ENCODE measurements at places on chromosomes 12 and 14. TPM values are rescaled to one million over a fixed set of nuclear protein-coding genes. Genes with fewer than 3 reads are reported as not detected.

DNA sequence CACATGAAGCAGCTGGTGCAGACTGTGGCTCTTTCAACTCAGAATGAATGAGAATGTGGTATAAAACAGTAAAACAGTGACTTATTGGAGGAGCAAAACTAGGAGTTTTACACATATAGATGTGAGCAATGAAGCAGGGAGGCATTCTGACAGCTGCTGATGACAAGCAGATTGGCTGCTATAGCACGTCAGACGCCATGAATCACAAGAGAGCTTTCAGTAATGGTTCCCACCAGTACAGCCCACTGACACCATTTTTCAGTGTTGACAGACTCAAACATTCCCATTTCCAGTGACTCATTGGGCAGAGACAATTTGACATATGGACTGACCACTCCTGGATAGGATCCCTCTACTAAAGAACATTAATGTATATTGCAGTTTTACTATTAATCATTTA, 24.6 kb upstream of the FSCB start:
- H3K27ac ChIP-seq, result no peak overlapping the region
- H3K4me1 ChIP-seq, result no peaks in the 10 kb centered on the region
- no peaks in the 10 kb centered on the region for H3K36me3 ChIP-seq

DNA sequence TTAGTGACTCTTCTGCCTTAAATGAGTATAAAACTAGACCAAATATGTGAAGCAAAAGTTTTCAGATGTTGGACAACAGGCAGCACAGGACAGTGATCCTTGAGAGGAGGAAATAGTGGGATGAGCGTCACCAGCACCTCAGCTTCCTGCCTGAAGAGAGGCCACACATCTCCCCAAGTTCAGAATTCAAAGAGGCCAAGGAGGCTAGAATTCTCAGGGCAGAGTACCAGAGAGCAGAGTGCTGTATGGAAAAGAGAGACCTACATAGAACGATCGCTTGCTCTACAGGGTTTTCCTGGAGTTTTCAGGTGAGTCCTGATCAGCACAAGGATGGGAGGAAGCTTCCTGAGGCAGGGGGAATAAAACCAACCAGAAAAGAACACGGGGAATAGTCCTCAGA, 107.0 kb downstream of the PTPRR start:
- H3K4me3 ChIP-seq, result no peak overlapping the region
- no peaks in the 10 kb centered on the region for H3K4me1 ChIP-seq
- no peak overlapping the region for H3K27ac ChIP-seq
- no peaks in the 10 kb centered on the region for H3K27me3 ChIP-seq
- no peak for DNase-seq
- no peaks in the 10 kb centered on the region for H3K36me3 ChIP-seq

DNA sequence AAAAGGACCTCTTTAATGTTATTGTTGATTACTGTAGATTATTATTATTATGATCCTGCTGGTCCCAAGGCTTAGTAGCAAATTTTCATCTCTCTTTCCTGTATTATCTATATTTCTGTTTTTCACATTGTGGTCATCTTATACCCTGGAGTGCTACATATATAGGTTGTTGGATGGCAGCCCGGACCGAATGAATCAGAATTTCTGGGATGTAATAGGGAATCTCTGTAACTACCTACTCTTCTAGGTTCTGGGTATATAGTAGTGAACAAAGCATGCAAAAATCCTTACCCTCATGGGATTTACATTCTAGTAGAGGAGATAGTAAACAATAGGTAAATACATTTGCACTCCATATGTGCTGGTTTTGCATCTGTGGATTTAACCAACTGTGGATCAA, 31.4 kb downstream of the NUBPL start:
- H3K4me3 ChIP-seq, result no peak overlapping the region
- no peaks in the 10 kb centered on the region for H3K4me1 ChIP-seq
- DNase-seq, result no peak
- no peaks in the 10 kb centered on the region for H3K36me3 ChIP-seq
- H3K27me3 ChIP-seq, result no peaks in the 10 kb centered on the region

DNA sequence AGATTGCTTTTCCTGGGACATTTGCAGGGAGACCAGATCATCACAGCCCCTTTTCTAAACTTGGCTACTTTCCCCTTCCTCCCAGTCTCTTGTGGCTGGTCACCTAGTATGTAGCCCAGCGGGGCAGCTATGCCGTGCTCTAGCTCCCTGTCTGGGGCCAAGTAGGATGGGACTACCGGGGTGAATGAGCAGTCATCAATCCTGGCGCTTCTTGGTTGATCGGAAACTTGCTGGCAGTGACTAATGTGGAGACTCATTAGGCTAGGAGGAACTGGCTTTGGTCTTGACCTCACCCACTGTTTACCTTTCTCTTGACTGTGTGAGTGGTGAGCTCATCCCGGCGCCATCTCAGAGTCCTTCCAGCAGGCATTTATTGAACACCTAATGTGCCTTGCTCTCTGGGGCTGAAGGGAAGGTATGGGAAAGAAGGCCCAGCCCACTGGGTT, 15.9 kb downstream of the PLEKHG3 start:
- H3K27ac ChIP-seq, result no peak overlapping the region
- H3K4me1 ChIP-seq, result no peaks in the 10 kb centered on the region
- no peak for DNase-seq
- H3K4me3 ChIP-seq, result no peak overlapping the region
- no peaks in the 10 kb centered on the region for H3K36me3 ChIP-seq
- H3K27me3 ChIP-seq, result no peaks in the 10 kb centered on the region

GRCh38 chr12:48764521-48764920, 24.4 kb downstream of the ADCY6 start:
- DNase-seq, result no peak
- H3K4me3 ChIP-seq, result no peak overlapping the region
- peaks cover 10% of the 10 kb centered on the region for H3K4me1 ChIP-seq
- H3K27me3 ChIP-seq, result no peaks in the 10 kb centered on the region

DNA sequence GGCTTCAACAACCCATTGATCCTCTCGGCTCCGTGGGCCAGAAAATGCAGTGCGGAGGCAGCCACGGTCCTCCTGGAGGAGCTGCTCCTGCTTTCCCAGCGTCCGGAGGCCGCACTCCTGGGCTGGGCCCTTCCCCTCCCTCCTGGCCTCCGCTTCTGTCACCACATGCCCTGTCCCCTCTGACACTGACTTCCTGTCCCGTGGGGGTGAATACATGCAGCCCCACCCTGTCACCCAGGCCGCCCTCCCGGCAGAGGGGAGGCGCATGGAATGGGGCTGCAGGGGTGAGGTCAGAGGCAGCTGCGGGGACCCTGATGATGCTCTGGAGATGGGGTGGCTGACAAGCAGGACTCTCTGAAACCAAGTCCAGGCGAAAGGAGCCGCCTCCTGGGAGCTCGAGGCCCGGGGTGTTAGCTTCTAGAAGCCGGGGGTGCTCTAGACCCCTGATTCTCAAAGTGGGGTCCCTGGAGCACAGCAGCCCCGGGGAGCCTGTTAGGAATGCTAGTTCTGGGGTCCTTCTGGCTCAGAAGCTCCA, 32.2 kb downstream of the NOC4L start:
- H3K36me3 ChIP-seq, result no peaks in the 10 kb centered on the region
- DNase-seq, result no peak
- H3K4me3 ChIP-seq, result no peak overlapping the region
- H3K27me3 ChIP-seq, result no peaks in the 10 kb centered on the region
- peaks cover 12% of the 10 kb centered on the region for H3K4me1 ChIP-seq
- no peak overlapping the region for H3K27ac ChIP-seq

GRCh38 chr12:73106296-73106695, 834.1 kb downstream of the TRHDE start:
- no peaks in the 10 kb centered on the region for H3K27me3 ChIP-seq
- no peak overlapping the region for H3K27ac ChIP-seq
- no peaks in the 10 kb centered on the region for H3K36me3 ChIP-seq
- no peaks in the 10 kb centered on the region for H3K4me1 ChIP-seq

- peaks cover 15% of the 10 kb centered on the region for H3K4me1 ChIP-seq
- peak overlapping the region; percentile 94 for H3K27ac ChIP-seq
- no peaks in the 10 kb centered on the region for H3K27me3 ChIP-seq
- peak overlapping the region; percentile 77 for H3K4me3 ChIP-seq
These were observed 235 bp downstream of the RAB2B start for GRCh38 chr14:21476523-21476924.

GRCh38 chr12:57733928-57734327, 4.6 kb downstream of the AGAP2 start:
- no peak for DNase-seq
- H3K36me3 ChIP-seq, result no peaks in the 10 kb centered on the region
- peaks cover under 1% of the 10 kb centered on the region for H3K4me1 ChIP-seq
- H3K4me3 ChIP-seq, result no peak overlapping the region
- H3K27ac ChIP-seq, result no peak overlapping the region

- H3K4me3 ChIP-seq, result peak overlapping the region; percentile 0
- DNase-seq, result peak; percentile 61
- H3K4me1 ChIP-seq, result peaks cover 75% of the 10 kb centered on the region
- H3K36me3 ChIP-seq, result no peaks in the 10 kb centered on the region
- no peaks in the 10 kb centered on the region for H3K27me3 ChIP-seq
These were observed 28.2 kb downstream of the TRAF3 start for GRCh38 chr14:102805371-102805891.

- no peak overlapping the region for H3K4me3 ChIP-seq
- H3K4me1 ChIP-seq, result no peaks in the 10 kb centered on the region
- H3K36me3 ChIP-seq, result peaks cover 21% of the 10 kb centered on the region
- no peak overlapping the region for H3K27ac ChIP-seq
- H3K27me3 ChIP-seq, result no peaks in the 10 kb centered on the region
- no peak for DNase-seq
These were observed 21.1 kb upstream of the PITPNM2 start for GRCh38 chr12:123171967-123172366.

- no peak overlapping the region for H3K27ac ChIP-seq
- peaks cover 5% of the 10 kb centered on the region for H3K27me3 ChIP-seq
- H3K4me1 ChIP-seq, result no peaks in the 10 kb centered on the region
- DNase-seq, result no peak
These were observed 26.4 kb upstream of the GSC start for GRCh38 chr14:94796278-94796677.

- H3K4me3 ChIP-seq, result no peak overlapping the region
- H3K4me1 ChIP-seq, result peaks cover 28% of the 10 kb centered on the region
- no peaks in the 10 kb centered on the region for H3K27me3 ChIP-seq
- H3K36me3 ChIP-seq, result peaks cover 2% of the 10 kb centered on the region
- no peak overlapping the region for H3K27ac ChIP-seq
- no peak for DNase-seq
These were observed 128.5 kb downstream of the ETV6 start for GRCh38 chr12:11777962-11778361.

DNA sequence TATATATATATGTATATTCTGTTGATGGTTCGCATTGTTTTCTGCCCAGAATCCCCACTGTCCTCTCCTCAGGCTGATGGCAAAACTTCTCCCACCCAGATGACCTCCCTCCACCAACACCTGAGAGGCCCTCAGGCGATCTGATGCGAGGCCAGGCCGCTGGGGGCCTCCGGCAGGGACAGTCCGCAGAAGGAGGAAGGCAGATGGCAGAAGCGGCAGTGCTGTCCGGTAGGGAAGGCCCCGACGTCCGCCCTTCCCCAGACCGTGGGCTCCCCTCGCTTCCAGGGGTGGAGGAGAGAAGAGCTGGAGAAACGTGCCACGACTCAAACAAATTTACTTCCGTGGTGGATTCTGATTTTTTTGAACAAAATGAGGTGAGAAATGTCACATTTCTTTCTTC, 178.3 kb upstream of the RGS6 start:
- H3K27me3 ChIP-seq, result no peaks in the 10 kb centered on the region
- no peak overlapping the region for H3K4me3 ChIP-seq
- DNase-seq, result no peak
- no peak overlapping the region for H3K27ac ChIP-seq

GRCh38 chr14:77559381-77559780, 57.1 kb downstream of the SPTLC2 start:
- H3K4me1 ChIP-seq, result peaks cover 27% of the 10 kb centered on the region
- H3K27me3 ChIP-seq, result no peaks in the 10 kb centered on the region
- DNase-seq, result no peak
- H3K4me3 ChIP-seq, result no peak overlapping the region

GRCh38 chr14:91228112-91229004, 16.1 kb downstream of the GPR68 start:
- peak; percentile 71 for DNase-seq
- H3K4me1 ChIP-seq, result peaks cover 73% of the 10 kb centered on the region
- peaks cover 12% of the 10 kb centered on the region for H3K36me3 ChIP-seq

GRCh38 chr12:72365151-72365550, 93.0 kb downstream of the TRHDE start:
- H3K4me1 ChIP-seq, result no peaks in the 10 kb centered on the region
- H3K27ac ChIP-seq, result no peak overlapping the region
- H3K36me3 ChIP-seq, result no peaks in the 10 kb centered on the region
- H3K27me3 ChIP-seq, result no peaks in the 10 kb centered on the region
- no peak overlapping the region for H3K4me3 ChIP-seq

DNA sequence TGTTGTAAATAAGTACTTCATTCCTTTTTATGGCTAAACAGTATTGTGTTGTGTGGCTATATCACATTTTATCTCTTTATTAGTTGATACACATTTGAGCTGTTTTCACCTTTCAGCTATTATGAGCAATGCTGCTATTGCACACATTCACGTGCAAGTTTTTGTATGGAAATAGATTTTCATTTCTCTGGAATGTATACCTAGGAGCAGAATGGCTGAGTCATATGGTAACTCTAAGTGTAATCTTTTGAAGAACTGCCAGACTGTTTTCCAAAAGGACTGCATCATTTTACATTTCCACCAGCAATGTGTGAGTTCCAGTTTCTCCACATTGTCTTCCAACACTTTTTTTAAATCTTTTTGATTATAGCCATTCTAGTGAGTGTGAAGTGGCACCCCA, 134.0 kb downstream of the SRGAP1 start:
- H3K27ac ChIP-seq, result no peak overlapping the region
- DNase-seq, result no peak
- no peaks in the 10 kb centered on the region for H3K4me1 ChIP-seq
- H3K4me3 ChIP-seq, result no peak overlapping the region
- no peaks in the 10 kb centered on the region for H3K27me3 ChIP-seq

GRCh38 chr14:32510815-32511214, 181.7 kb downstream of the AKAP6 start:
- no peaks in the 10 kb centered on the region for H3K27me3 ChIP-seq
- no peak for DNase-seq
- no peak overlapping the region for H3K27ac ChIP-seq
- no peaks in the 10 kb centered on the region for H3K36me3 ChIP-seq
- no peaks in the 10 kb centered on the region for H3K4me1 ChIP-seq

GRCh38 chr12:5756338-5756842, 188.7 kb downstream of the ANO2 start:
- H3K4me1 ChIP-seq, result no peaks in the 10 kb centered on the region
- no peak for DNase-seq
- H3K27ac ChIP-seq, result no peak overlapping the region
- H3K27me3 ChIP-seq, result peaks cover 3% of the 10 kb centered on the region
- H3K4me3 ChIP-seq, result no peak overlapping the region

- H3K27ac ChIP-seq, result no peak overlapping the region
- no peaks in the 10 kb centered on the region for H3K36me3 ChIP-seq
- H3K27me3 ChIP-seq, result no peaks in the 10 kb centered on the region
- H3K4me3 ChIP-seq, result no peak overlapping the region
These were observed 145.4 kb upstream of the SFSWAP start for GRCh38 chr12:131565267-131566015.

GRCh38 chr12:93229494-93230325, 148.0 kb upstream of the NUDT4 start:
- no peaks in the 10 kb centered on the region for H3K27me3 ChIP-seq
- no peaks in the 10 kb centered on the region for H3K36me3 ChIP-seq

CD163 gene
- total RNA-seq, result 1.1 TPM

FLVCR2 gene
- total RNA-seq, result 1.3 TPM

HELB gene
- total RNA-seq, result 10.0 TPM

CLEC14A gene
- total RNA-seq, result not detected

FZD10 gene
- total RNA-seq, result not detected

CCDC177 gene
- total RNA-seq, result not detected

TMEM119 gene
- total RNA-seq, result not detected

ASIC1 gene
- total RNA-seq, result not detected

LRRC10 gene
- not detected for total RNA-seq

RPS6KL1 gene
- total RNA-seq, result 3.4 TPM

YLPM1 gene
- 116 TPM for total RNA-seq

STAC3 gene
- total RNA-seq, result 5.3 TPM

SLC5A8 gene
- total RNA-seq, result not detected

RERG gene
- not detected for total RNA-seq

SLC10A1 gene
- not detected for total RNA-seq

REP15 gene
- total RNA-seq, result 0.44 TPM
